Central memory CD4-positive, alpha-beta T cell (primary cell): ENCODE measurements at places on chromosomes 4 and X.

DNA sequence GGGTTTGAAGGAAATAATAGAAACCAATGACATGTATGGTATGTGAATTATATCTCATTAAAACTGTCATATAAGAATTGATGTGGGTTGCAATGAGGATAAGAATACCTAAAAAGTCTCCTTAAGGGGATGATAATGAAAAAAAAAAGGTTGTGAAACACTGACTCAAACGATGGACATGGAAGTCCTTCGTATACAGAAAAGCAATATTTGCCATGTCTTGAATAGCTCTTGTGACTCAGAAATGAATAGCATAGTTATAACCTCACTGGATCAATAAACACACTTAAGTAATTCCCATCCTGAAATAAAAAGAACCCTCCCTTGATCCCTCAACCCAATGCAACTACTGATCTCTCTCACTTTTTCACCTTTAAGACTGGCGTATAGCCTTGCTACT, 89.7 kb downstream of the OPHN1 start:
- no peak for DNase-seq

DNA sequence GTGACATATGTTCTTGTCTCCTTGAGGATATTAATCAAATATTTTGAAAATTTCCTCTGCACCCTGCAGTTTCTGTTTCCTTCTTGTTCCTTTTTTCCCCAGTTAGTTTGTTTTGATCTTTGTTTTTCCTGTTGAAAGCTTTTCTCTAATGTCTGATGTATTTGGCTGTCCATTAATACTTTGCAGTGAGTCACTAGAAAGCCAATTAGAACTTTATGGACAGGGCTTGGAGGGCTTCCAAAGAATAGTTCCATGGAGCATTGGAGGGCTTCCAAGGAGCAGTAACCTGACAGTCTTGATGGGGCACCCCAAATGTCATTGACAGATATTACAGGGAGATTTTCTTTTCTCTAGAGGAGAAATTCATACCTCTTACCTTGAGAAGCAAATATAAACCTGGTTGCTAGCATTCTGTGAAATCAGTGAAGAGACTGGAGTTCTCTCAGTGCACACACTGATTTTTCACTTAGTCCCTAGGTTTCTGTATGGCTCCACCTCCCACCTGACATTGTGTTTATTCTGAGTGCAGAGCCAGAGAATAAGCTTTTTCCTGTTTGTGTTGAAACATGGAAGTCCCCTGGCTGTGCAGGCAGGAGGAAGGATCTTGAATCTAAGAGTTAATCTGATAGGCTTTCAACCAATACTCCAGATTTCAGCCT, 26.5 kb downstream of the SPARCL1 start:
- DNase-seq = no peak

- DNase-seq = no peak
These were observed 29.2 kb downstream of the LGI2 start for GRCh38 chr4:25001509-25001908.

GRCh38 chr4:115944146-115944905, 830.9 kb upstream of the NDST4 start:
- DNase-seq = no peak

DNA sequence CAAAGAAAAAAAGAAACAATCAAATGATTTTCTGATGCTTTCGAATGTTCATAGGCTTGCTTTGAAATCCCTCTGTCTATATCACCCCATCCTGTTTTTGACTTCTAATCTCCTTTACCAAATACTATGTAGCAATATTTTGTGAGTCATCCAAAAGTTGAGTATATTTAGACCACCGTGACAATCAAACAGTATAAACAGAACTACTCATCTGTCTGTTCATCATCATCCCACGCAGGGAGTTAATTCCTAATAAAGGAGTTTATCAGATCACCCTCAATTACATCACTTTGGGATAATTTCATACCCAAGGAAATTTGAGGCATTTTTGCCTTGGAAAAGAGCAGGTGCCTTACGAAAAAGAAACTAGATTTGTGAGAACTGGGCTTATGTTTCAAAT, 212.9 kb downstream of the CBR4 start:
- DNase-seq = no peak

DNA sequence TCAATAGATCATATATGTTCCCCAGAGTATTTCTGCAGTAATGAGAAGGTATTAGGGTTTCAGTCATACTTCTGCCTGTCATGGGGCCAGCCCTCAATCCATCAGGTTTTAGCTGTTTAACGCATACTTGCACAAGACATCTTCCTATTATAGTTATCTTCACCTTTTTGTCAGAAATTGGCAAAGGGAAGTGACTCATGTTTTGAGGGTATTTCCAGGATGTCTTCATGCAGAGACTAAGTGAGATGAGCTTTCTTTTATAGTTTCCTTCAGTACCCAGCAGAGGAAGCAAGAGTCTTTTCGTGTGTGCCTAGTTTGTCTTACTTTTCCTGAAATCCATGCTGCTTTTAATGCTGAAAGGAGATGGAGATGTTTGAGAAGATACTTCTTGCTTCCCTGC, 9.5 kb downstream of the CSTF2 start:
- DNase-seq = peak; percentile 39
